ENCODE measurements at places on chromosomes 16 and 17.

GRCh38 chr16:89748921-89749320 lies 27.6 kb downstream of the ZNF276 start:
- H3K4me1 ChIP-seq: peaks cover 12% of the 10 kb centered on the region
- no peaks in the 10 kb centered on the region for H3K27me3 ChIP-seq
- DNase-seq: no peak

GRCh38 chr16:71360378-71360777 lies 1.9 kb downstream of the CALB2 start:
- H3K27me3 ChIP-seq: peaks cover 10% of the 10 kb centered on the region
- no peak for DNase-seq
- H3K27ac ChIP-seq: no peak overlapping the region
- no peaks in the 10 kb centered on the region for H3K36me3 ChIP-seq
- peaks cover 3% of the 10 kb centered on the region for H3K4me1 ChIP-seq

DNA sequence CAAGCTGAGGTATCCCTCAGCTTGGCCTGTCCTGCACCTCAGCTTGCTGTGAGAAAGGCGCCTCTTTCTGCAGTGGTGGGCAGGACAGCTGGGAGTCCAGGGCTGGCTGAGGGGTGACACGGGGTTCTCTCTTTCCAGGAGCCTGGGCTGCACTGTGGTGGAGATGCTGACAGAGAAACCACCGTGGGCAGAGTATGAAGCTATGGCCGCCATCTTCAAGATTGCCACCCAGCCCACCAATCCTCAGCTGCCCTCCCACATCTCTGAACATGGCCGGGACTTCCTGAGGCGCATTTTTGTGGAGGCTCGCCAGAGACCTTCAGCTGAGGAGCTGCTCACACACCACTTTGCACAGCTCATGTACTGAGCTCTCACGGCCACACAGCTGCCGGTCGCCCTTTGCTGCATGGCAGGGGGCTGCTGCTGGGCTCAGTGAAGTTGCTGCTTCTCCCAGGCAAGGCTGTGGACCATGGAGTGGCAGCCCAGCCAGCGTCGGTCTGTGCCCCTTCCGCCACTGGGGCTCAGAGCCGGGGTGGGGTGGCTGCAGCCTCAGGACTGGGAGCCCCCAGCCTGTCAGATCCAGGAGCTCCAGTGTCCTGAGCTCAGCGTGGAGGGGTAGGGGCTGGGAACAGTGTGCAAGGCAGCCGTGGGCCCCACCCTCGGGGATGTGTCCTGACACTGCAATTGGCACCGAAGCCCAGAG lies 6.4 kb downstream of the LIMD2 start:
- peaks cover 94% of the 10 kb centered on the region for H3K36me3 ChIP-seq
- H3K27me3 ChIP-seq: no peaks in the 10 kb centered on the region
- H3K4me1 ChIP-seq: peaks cover 41% of the 10 kb centered on the region
- no peak overlapping the region for H3K4me3 ChIP-seq

- H3K27me3 ChIP-seq: no peaks in the 10 kb centered on the region
- H3K36me3 ChIP-seq: no peaks in the 10 kb centered on the region
- no peak overlapping the region for H3K4me3 ChIP-seq
Measured at GRCh38 chr16:82767808-82768207, 141.0 kb downstream of the CDH13 start.

DNA sequence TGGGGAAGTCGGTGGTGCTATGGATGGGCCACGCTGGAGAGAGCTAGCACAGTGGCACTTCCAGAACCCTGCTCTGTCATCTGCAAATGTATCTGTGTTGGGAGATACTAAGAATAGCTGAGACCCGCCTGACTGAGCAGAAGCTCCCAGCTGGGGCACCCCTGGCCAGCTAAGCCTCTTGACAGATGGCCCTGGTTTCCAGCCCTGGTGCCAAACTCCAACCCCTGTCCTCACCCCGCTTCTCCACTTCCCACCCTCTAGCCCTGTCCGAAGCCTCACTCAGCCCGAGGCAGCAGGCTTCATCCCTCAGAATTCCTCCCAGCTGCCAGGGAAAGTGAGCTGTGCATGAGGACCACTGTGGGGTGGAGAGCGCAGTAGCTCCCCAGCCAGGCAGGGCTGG lies 124.4 kb downstream of the CCDC144A start:
- H3K27ac ChIP-seq: no peak overlapping the region
- no peaks in the 10 kb centered on the region for H3K27me3 ChIP-seq
- H3K4me3 ChIP-seq: no peak overlapping the region
- no peak for DNase-seq
